ENCODE measurements at places on chromosomes 11 and 22. TPM values are rescaled to one million over a fixed set of nuclear protein-coding genes. Genes with fewer than 3 reads are reported as not detected.

GRCh38 chr11:64064374-64065140 lies 28.8 kb downstream of the FLRT1 start:
- no peak overlapping the region for H3K4me3 ChIP-seq
- H3K27me3 ChIP-seq, result peaks cover 19% of the 10 kb centered on the region
- H3K36me3 ChIP-seq, result no peaks in the 10 kb centered on the region
- DNase-seq, result no peak
- no peak overlapping the region for H3K27ac ChIP-seq

- H3K27me3 ChIP-seq, result no peaks in the 10 kb centered on the region
- H3K4me3 ChIP-seq, result no peak overlapping the region
- no peak for DNase-seq
- H3K4me1 ChIP-seq, result no peaks in the 10 kb centered on the region
- H3K36me3 ChIP-seq, result no peaks in the 10 kb centered on the region
Observed at GRCh38 chr11:41031551-41032060, 427.8 kb downstream of the LRRC4C start.

DRD2 gene
- not detected for total RNA-seq

DNA sequence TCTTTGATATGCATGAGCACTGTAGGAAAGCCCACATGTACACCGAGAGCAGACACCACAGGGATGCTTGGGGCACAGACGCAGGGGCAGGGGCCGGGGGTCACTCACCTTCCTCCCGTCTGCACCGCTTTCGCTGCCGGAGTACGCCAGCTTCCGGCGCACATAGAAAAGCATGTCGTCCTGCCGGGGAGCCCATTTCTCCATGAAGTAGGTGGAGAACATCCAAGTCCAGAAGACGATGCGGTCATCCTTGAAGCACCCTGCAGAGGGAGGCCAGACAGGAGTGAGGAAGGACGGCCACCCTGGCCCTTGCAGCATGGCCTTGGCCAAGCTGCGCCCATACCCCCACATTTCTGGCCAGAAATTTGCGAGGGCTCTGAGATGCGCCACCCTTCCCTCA lies 28.8 kb downstream of the KIAA0930 start:
- no peaks in the 10 kb centered on the region for H3K27me3 ChIP-seq
- no peak for DNase-seq
- no peak overlapping the region for H3K27ac ChIP-seq
- no peaks in the 10 kb centered on the region for H3K4me1 ChIP-seq

DNA sequence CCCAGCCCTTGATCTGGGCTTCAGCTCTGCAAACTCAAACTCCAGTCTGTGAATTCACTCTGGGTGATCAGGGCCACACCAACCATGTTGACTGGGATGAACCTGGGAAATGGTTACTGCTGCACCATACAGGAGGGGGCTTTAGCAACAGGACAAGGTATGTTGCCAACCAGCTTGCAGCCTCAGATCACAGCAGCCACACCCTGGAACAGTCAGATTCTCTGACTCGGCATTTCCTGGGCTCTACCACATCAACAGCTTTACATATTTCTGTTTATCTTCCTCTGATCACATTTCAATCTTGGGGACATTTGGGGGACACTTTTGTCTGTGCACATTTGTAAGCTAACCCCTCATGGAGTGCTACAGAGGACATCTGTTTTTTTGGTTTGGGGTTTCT lies 267.0 kb upstream of the NCAM1 start:
- no peaks in the 10 kb centered on the region for H3K36me3 ChIP-seq
- no peak overlapping the region for H3K27ac ChIP-seq
- H3K4me1 ChIP-seq, result no peaks in the 10 kb centered on the region
- no peak overlapping the region for H3K4me3 ChIP-seq
- H3K27me3 ChIP-seq, result no peaks in the 10 kb centered on the region

DNA sequence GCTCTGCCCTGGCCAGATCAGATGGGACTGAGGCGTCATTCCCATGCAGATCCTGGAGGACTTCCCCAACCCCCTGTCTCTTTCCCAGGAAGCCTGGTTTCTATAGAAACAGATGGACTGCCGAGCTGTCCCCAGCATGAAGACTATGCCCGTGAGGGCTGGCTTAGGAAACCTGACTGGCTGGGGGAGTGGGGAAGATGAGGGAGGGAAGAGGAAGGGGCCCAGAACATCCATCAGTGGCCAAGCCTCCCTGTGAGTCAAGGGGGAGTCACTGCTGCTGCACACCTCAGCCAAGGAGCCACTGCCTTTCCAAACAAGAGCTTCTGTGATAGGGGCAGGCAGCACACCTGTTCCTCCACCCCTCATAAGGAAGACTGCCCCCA lies 5.8 kb downstream of the TP53I11 start:
- no peak overlapping the region for H3K4me3 ChIP-seq
- peaks cover 33% of the 10 kb centered on the region for H3K4me1 ChIP-seq
- no peak overlapping the region for H3K27ac ChIP-seq
- H3K36me3 ChIP-seq, result no peaks in the 10 kb centered on the region
- no peak for DNase-seq

DNA sequence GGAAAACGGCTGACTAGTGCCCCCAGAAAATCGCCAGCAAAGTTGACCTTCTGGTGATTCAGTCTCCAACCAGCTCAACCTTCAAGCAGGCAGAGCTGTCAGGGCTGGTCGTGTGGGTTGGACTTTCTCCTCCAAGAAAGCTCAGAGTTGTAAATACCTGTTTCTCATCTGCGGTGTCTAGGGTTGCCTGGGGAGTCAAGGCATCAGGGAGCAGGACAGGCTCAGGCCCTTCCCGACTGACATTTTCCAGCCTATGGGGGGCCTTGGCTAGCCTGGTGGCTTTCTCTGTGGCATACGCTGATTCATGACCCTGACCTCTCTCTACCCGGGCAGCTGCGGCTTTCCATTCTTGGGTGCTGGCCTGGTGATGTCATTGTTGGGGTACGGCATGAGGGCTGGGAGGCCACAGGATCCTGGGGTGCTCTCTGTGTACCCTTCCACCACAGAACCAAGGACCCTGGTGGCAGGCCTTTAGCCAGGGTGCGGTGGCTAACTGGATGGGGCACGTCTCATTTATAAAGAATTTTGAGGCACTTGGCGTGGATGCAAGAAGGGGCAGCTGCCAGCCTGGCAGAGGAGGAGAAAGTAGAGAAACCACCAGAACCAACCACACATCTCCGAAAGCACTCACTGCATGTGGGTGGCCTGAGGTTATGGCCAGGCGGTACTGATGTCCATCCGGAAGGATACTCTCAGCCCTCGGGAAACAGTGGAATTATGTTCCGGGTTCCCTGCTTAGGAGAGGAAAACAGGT lies 64.9 kb downstream of the BCR start:
- no peaks in the 10 kb centered on the region for H3K27me3 ChIP-seq
- no peaks in the 10 kb centered on the region for H3K36me3 ChIP-seq
- H3K4me1 ChIP-seq, result peaks cover 97% of the 10 kb centered on the region
- H3K4me3 ChIP-seq, result no peak overlapping the region
- H3K27ac ChIP-seq, result no peak overlapping the region

DNA sequence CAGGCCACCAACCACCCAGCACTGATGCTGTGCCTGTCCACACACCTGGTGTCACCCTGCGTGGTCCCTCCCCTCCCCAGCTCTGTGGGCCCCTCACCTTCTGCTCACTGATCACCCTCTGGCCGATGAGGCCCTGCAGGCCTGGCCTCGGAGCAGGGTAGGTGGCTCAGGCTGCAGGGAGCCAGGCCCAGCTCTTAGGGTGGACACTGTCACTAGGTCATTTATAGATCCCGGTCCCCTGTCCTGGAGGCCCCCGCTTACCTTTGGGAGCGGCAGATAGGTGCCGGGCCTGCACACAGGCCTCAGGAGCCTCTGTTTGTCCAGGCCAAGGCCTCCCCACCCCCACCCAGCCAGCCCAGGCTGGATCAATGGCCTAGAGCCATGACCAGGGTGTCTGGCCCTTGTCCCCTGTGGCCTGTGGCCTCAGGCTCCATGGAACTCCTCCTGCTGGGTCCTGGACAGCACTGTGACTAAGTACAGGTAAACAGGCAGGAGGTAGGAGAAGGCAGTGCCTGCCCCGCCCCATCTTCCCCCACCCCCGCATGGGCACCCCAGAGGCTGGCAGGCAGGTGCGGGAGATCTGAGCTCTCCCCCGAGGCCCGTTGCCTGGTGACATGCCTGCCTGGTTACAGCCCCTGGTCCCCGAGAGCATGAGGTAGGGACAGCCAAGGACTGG lies at the start of gene TMPRSS6:
Gene TMPRSS6, minus strand, starts transcription at position 472 of the 676 bp plus-strand sequence. CDS start 6,296 bp downstream, outside the sequence.
- H3K27me3 ChIP-seq, result no peaks in the 10 kb centered on the region
- H3K4me1 ChIP-seq, result peaks cover 6% of the 10 kb centered on the region
- H3K27ac ChIP-seq, result no peak within 1 kb of the TSS
- no peak within 1 kb of the TSS for H3K4me3 ChIP-seq
- no peaks in the 10 kb centered on the region for H3K36me3 ChIP-seq

NRIP3 gene
- 4.6 TPM for total RNA-seq

- no peaks in the 10 kb centered on the region for H3K36me3 ChIP-seq
- no peak within 1 kb of the TSS for H3K27ac ChIP-seq
Observed at GRCh38 chr11:69818603-69819441, at the start of gene FGF3. Gene FGF3 (minus strand): TSS chr11:69819416. CDS start chr11:69818933, 483 bp downstream.

- no peak overlapping the region for H3K4me3 ChIP-seq
- H3K27me3 ChIP-seq, result no peaks in the 10 kb centered on the region
- DNase-seq, result no peak
- H3K27ac ChIP-seq, result no peak overlapping the region
- H3K4me1 ChIP-seq, result no peaks in the 10 kb centered on the region
- no peaks in the 10 kb centered on the region for H3K36me3 ChIP-seq
Observed at GRCh38 chr11:68439355-68440065, 21.0 kb upstream of the PPP6R3 start.

CADM1 gene
- 1.1 TPM for total RNA-seq

DNA sequence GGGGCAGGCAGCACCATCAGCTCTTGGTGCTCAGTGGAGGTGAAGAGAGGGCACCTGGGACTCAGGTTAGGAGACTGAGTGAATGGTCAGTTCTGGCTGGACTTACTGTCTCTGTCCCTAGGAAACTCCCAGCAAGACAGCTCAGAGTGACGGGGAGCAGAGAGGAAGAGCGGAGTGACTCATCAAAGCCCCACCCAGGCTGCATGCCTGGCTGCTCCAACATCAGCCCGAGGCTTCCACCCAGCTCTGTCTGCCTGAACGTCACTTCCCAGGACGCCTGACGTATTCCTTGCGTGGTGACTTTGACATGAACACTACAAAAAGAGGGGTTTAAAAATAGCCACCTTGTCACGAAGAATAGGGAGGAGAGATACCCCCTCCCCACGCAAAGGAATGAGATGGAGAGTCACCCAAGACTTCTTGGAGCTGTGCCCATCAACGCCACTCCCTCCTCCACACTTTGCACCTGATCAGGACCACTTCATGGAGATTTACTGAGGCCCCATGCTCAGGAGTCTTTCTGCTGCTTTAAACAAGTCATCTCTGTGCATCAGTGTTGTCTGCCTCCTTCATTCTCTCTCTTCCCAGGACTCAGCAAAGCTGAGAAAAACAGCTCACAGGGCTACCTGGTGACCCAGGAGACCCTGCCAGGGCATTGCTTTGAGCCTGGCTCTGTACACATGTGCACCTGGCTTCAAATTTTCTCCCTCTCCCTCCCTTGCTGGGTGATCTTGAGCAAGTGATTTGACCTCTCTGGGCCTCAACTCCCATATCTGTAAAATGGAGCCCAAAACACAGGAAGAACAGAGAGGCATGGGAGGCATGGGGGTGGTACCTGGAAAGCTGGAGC lies 83.1 kb downstream of the MN1 start:
- no peak for DNase-seq
- H3K36me3 ChIP-seq, result no peaks in the 10 kb centered on the region
- peaks cover 9% of the 10 kb centered on the region for H3K27me3 ChIP-seq
- H3K4me1 ChIP-seq, result no peaks in the 10 kb centered on the region

BTG4 gene
- not detected for total RNA-seq

- peaks cover 3% of the 10 kb centered on the region for H3K27me3 ChIP-seq
- no peak overlapping the region for H3K4me3 ChIP-seq
Observed at GRCh38 chr11:116283300-116283699, 489.5 kb downstream of the BUD13 start.

SNAP29 gene
- total RNA-seq, result 15.1 TPM

SAA1 gene
- total RNA-seq, result not detected

- H3K4me1 ChIP-seq, result no peaks in the 10 kb centered on the region
- no peak overlapping the region for H3K27ac ChIP-seq
- no peak for DNase-seq
- H3K36me3 ChIP-seq, result no peaks in the 10 kb centered on the region
- no peaks in the 10 kb centered on the region for H3K27me3 ChIP-seq
Observed at GRCh38 chr11:6825231-6825744, 20.2 kb upstream of the OR10A5 start.

CDKN1C gene
- total RNA-seq, result 1.9 TPM

DNA sequence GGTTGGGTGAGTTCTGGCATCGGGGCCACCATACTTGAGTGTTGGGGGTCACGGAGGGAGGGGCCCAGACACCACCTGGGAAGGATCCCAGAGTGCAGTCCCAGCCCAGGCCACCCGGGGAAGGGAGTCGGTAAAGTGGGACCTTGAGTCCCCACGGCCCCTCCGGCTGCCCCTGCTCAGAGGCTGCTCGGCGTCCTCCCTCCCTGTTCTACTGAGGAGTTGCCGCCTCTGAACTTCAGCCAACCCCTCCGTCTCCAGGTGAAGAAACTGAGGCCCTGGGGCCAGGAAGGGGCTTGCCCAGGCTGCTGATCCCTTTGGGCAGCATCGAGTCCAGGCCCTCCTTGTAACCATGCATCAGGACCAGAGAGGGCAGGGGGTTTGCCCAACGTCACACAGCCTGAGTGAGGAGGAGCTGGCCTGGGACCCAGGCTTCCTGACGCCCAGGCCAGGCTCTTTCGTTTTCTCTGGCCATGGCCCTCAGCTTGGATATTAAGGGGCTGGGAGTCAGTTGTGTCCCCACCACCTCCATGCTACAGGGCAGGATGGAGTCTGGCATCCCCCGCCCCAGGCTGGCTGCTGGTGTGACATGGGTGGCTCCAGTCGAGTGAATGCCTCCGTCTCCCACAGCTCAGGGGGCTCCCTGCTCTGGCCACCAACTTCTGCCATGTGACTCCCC lies 1.3 kb downstream of the PARVG start:
- DNase-seq, result no peak
- peaks cover 31% of the 10 kb centered on the region for H3K4me1 ChIP-seq
- H3K4me3 ChIP-seq, result peak overlapping the region; percentile 88
- peak overlapping the region; percentile 77 for H3K27ac ChIP-seq

- H3K27ac ChIP-seq, result no peak overlapping the region
- no peaks in the 10 kb centered on the region for H3K4me1 ChIP-seq
- no peak for DNase-seq
- no peaks in the 10 kb centered on the region for H3K36me3 ChIP-seq
- H3K27me3 ChIP-seq, result no peaks in the 10 kb centered on the region
- no peak overlapping the region for H3K4me3 ChIP-seq
Observed at GRCh38 chr11:57373146-57373545, 7.8 kb downstream of the PRG3 start.

TRIM48 gene
- total RNA-seq, result not detected

DNA sequence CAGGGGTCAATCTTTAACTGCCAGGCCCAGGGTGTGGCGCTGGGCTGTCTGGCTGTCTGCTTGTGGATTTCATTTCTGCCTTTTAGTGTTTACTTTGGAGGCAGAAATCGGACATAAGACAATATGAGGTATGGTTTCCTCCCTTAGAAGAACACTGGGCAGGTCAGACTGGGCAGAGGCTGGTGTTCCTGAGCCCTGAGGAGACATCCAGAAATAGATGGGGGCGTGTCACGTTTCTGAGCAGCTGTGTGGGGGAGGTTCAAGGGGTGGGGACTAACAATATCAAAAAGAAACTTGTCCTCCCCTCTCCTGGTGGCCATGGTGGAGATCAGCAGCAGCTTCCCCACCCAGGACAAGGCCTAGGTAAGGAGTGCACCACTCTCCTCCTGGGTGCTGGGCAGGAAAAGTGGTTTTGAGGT lies at the start of gene ART1:
Gene ART1, plus strand, starts transcription at position 312 of the 419 bp plus-strand sequence. CDS start 14,086 bp downstream, outside the sequence.
- H3K36me3 ChIP-seq, result no peaks in the 10 kb centered on the region
- peaks cover 17% of the 10 kb centered on the region for H3K4me1 ChIP-seq
- no peak for DNase-seq

All from CD4-positive, alpha-beta T cell (primary cell).